ENCODE measurements at places on chromosomes 4 and X.

GRCh38 chrX:46757593-46757992 is 1.3 kb downstream of the SLC9A7 start:
- no peak for DNase-seq

DNA sequence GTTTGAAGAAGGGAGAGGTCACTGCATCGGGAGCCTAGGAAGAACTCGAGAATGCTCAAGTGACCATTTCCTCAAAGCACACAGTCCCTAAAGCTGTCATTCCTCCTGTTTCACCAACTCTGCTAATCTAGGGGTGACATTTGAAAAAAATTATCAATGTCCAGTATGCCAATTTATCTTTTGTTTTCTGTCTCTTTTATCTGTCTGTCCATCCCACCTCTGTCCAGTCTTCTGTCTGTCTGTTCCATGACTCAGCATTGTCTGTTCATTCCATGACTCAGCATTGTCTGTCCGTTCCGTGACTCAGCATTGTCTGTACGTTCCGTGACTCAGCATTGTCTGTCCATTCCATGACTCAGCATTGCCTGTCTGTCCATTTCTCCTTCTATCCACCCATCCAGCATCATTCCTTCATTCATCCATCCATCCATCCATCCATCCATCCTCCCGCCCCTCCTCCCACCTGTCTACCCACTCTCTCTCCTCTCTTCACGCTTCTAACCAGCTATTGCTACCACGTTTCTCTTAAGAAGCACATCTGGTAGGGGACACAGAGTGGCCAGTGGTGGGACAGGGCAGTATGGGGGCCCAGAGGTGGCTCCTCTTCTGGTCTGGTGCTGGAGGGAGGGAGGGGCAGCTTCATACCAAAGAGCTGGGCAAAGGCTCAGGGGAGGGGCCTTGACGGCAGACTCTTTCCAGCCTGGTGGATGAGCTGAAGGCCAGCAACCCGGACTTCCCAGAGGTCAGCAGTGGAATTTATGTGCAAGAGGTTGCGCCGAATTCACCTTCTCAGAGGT is 34.1 kb downstream of the HTRA3 start:
- no peak for DNase-seq

GRCh38 chr4:89752932-89753598 is 83.9 kb downstream of the SNCA start:
- DNase-seq, result no peak

- DNase-seq, result peak; percentile 54
Measured at GRCh38 chr4:77994194-77994721, 62.9 kb upstream of the FRAS1 start.

- no peak for DNase-seq
Measured at GRCh38 chrX:131782646-131783045, 238.8 kb downstream of the OR13H1 start.
